ENCODE measurements at places on chromosomes 5 and 9. TPM values are rescaled to one million over a fixed set of nuclear protein-coding genes. Genes with fewer than 3 reads are reported as not detected.

IL5 gene
- total RNA-seq, result not detected

LTC4S gene
- total RNA-seq, result 0.95 TPM

ADRA1B gene
- not detected for total RNA-seq

SERF1A gene
- total RNA-seq, result 6.7 TPM

GLT6D1 gene
- not detected for total RNA-seq

CDKN2B-AS1 gene
- 2.4 TPM for total RNA-seq

ACTL7B gene
- not detected for total RNA-seq

AK8 gene
- total RNA-seq, result not detected

PTPRD gene
- total RNA-seq, result 23.2 TPM

ROR2 gene
- not detected for total RNA-seq

PDE6A gene
- not detected for total RNA-seq

CDC25C gene
- 13.3 TPM for total RNA-seq

LCN15 gene
- total RNA-seq, result not detected

ACTL7A gene
- not detected for total RNA-seq

CD14 gene
- 0.33 TPM for total RNA-seq

GNA14 gene
- 3.3 TPM for total RNA-seq

THBS4 gene
- not detected for total RNA-seq

SHOC1 gene
- not detected for total RNA-seq

SLCO6A1 gene
- total RNA-seq, result not detected

ARL15 gene
- total RNA-seq, result 24.4 TPM

IFNA4 gene
- total RNA-seq, result not detected

TRAF1 gene
- 2.0 TPM for total RNA-seq

ARID3C gene
- not detected for total RNA-seq

ALAD gene
- 29.5 TPM for total RNA-seq

KCNN2 gene
- total RNA-seq, result 1.3 TPM

GMCL2 gene
- not detected for total RNA-seq

PDZD2 gene
- total RNA-seq, result 3.4 TPM

CTNND2 gene
- not detected for total RNA-seq

NOL6 gene
- total RNA-seq, result 42.3 TPM

JAKMIP2 gene
- total RNA-seq, result not detected

BTNL9 gene
- total RNA-seq, result 0.13 TPM

PCDH1 gene
- 136 TPM for total RNA-seq

INSL4 gene
- total RNA-seq, result not detected

IGFBPL1 gene
- total RNA-seq, result not detected

SVEP1 gene
- 0.29 TPM for total RNA-seq

CRHBP gene
- total RNA-seq, result 0.51 TPM

FBXL7 gene
- 32.2 TPM for total RNA-seq

SYK gene
- total RNA-seq, result not detected

NPR2 gene
- total RNA-seq, result 28.7 TPM

TENT4A gene
- 33.5 TPM for total RNA-seq

NPR3 gene
- total RNA-seq, result 0.37 TPM

RNF208 gene
- total RNA-seq, result 4.8 TPM
